Activated effector memory CD4-positive, alpha-beta T cell treated with anti-CD3 and anti-CD28 coated beads, Interleukin-2, amount 50 U/mL, for 16 hours (primary cell): ENCODE measurements at places on chromosomes 2 and 18.
A peak's percentile ranks its signal among the peaks of the same experiment; 100 is the strongest.

DNA sequence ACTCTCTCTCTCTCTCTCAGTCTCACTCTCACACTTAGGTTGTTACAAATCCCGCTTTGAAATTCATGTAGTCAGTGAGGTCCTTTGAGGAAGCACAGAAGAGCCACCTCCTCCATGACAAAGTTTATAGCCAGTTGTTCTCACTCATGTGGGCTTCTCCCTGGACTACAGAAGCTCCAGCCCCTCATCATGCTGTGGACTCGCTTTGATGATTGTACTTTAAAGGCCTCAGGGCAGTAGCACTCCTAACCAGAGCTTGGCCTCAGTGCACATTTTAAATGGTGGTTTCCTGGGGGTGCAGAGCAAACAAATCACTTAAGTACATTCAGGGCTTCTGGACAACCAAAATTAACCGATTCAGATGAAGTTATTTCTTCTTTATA lies 115.7 kb downstream of the MTCL1 start:
- no peak for DNase-seq

DNA sequence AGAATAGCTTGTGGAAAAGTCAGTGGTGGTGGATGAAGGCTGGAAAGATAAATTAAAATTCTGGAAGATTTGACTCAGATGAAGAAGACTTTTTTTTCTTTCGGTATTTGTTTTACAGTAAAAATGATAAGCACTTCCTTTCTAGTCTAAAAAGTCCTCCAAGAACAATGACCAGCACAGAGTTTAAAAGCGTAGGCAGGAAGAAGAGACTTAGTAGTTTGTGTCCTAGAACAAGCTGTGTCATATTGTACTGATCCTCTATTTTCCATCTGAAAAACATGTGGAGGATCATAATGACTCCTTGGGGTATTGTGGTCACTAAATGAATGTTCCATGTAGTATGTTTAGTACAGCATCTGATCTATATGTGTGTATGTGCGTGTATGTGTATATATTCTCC lies 132.4 kb upstream of the FSHR start:
- no peak for DNase-seq

- DNase-seq = no peak
Observed at GRCh38 chr2:45606796-45607195, 4.3 kb downstream of the SRBD1 start.

DNA sequence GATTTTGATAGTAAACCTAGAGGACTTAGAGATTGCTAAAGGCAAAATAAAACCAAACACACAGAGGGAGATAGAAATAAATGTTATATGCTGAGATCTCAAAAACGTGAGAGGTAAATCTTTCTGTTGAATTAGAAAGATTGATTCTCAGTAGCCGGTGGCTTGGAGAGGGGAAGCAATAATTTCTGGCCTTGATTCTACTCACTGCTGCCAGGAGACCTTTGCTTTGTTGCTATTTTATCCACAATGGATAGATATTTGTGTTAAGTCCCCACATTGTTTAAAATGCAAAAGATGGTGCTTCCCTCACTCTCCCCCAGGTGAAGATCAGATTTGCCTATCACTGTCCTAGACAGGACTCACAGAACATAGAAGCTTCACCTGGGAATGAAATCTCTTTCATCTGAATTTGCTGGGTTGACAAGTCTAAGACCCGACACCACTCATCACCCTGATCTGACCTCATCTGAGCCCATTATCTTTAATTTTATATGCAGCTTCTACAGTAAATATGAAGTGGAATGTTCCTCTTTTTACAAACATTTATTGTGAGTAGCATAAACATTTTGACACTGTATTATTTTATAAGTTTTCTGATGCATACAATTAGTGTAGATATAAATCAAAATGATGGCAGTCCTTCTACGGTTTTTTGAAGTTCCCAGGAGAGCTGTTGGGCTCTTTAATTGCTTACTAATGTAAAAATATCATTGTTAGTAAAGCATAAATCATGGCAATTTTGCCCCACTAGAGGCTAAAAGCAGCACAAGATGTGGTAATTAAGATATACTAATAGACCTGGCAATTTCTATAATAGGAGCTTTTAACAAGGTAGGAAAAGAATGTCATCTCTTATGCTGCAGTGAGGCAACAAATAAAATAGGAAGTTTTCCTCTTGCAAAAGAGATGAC lies 149.7 kb downstream of the DCC start:
- DNase-seq = no peak

- DNase-seq = no peak
Observed at GRCh38 chr2:131394147-131394931, 30.4 kb upstream of the RAB6D start.

DNA sequence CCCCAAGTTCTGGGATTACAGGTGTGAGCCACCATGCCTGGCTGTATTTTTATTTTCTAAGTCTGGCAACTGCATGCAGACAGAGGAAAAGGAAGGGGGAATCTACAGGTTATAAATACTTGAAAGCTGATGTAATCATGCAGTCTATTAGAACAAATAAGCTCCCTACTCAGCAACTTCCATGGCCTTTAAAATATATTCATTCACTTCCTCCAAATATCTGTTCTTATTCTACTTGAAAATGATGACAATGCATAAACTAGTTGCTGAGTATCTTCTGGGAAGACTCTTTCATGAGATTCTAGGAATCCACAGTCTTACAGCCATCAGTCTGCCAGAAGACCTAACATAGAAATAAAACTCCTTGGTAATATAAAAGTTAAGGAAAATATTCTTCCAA lies 66.9 kb upstream of the NCKAP5 start:
- DNase-seq = no peak

GRCh38 chr2:105287692-105288091 lies 41.8 kb downstream of the TGFBRAP1 start:
- DNase-seq = no peak

- DNase-seq = no peak
Observed at GRCh38 chr2:165401285-165401852, 68.1 kb upstream of the CSRNP3 start.

- DNase-seq = no peak
Observed at GRCh38 chr18:70160073-70160678, 45.3 kb downstream of the RTTN start.

DNA sequence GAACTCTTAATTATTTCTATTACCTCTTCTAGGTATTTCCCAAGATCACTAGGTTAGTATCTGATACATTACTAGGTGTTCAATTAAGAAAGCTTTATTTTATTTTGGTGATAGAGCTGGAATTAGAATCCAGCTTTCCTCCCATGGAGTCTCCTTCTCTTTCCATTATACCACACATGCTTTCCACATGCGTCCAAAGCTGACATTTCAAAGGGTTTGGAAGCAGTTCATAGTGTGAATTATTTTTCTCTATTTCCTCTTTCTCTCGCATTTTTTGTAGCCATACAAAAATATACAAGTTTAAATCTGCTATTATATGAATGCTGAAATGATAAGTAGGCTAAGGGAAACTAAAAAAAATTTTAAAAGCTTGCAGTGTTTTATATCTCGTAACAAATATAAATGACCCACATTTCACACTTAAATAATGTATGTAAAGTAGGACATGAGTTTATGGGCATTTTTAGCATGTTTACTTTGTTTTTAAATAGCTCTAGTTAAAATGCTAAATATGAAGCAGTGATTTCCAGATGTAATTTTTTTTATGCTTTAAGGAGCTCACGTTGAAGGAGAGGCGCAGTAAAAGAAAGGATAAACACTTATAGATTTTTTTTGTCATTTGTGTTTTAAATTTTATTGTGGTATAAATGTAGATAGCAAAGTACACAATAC lies 20.1 kb downstream of the ZC3H6 start:
- DNase-seq = no peak

- DNase-seq = peak; percentile 82
Observed at GRCh38 chr2:70143314-70144150, 47.3 kb downstream of the C2orf42 start.

GRCh38 chr2:160375037-160375436 lies 118.6 kb downstream of the RBMS1 start:
- DNase-seq = no peak

DNA sequence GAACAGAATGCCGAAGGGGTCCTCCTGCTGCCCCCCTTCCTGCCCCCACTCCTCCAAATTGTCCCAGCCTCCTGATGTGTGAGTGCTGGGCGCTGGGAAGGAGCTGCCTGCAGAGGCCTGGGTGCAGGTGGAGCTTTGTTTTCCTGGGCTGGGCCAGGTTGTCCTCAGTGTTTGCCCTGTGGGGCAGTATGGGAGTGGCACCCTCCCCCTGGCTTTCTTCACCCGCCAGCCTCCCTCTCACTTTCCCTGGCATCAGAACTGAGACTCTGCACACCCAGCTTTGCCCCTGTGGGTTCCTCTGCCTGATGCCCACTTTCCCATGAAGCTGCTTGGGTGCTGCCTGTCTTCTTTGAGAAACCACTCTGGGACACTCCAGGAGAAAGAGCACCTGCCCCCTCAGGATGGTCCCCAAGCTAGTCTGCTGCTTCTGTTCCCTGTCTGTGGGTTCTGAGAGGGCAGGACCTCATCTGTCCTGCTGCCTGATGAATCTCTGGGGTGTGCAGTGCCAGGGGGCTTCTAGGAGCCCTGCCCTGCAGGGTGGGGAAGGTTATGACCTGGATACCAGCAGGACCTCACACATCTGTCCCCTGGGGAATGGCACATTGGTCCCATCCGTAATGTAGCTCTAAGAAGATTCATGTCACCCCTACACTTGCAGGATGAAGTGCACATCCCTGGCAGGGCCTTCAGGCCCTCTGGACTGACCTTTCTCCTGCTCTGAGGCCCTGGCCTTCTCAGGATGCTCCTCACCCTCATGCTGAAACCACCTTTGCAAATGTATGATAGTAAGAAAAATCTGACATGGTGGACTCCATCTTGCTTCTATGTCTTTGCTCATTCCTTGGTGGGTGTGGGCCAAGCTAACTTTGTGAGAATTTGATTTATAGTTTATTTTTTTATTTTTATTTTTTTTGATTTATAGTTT lies 146.8 kb upstream of the HS6ST1 start:
- DNase-seq = no peak

DNA sequence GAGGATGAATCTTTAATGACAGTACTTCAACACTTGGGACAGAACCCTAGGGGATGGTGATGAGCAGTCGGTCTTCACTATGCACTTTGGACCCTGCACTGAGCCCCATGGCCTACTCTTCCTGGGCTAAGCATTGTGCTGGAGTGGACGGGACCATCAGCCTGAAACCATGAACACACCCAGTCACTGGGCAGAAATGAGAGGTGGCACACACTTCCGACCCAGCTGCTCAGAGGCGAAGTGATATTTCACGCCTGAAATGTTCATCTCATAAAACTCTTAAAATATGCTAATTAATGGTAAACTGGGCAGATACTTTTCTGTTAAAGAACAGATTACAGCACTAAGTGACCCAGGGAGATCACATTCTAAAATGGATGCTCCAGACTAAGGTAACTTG lies 150.3 kb upstream of the NDUFV2 start:
- no peak for DNase-seq

GRCh38 chr2:53994818-53995808 lies 24.3 kb upstream of the PSME4 start:
- no peak for DNase-seq

GRCh38 chr2:232142049-232142448 lies 180.5 kb downstream of the DIS3L2 start:
- DNase-seq = no peak

GRCh38 chr2:111975053-111975552 lies 76.7 kb downstream of the MERTK start:
- DNase-seq = no peak

DNA sequence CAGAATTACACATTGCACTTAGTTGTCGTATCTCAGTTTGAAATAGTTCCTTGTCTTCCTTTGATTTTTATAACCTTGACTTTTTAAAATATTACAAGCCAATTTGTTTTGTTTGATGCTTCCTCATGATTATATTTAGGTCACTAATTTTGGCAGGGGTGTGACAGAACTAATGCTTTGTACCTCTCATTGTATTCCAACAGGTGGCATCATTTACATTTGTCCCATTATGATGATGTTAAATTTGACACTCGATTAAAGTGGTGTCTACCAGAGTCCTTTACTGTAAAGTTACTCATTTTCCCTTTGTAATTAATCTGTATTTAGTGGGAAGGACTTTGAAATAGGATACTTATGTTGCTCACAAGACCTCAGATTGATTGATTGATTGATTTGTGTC lies 21.5 kb upstream of the MFSD2B start:
- no peak for DNase-seq

- DNase-seq = no peak
Observed at GRCh38 chr2:126219081-126219480, 436.9 kb upstream of the GYPC start.

GRCh38 chr2:1995584-1995983 lies 251.3 kb upstream of the PXDN start:
- DNase-seq = no peak

- DNase-seq = no peak
Observed at GRCh38 chr2:111100087-111100764, 20.5 kb upstream of the BCL2L11 start.

- no peak for DNase-seq
Observed at GRCh38 chr2:113797237-113797636, 40.8 kb upstream of the SLC35F5 start.

- no peak for DNase-seq
Observed at GRCh38 chr2:235026649-235027557, 75.1 kb downstream of the SH3BP4 start.

- peak; percentile 38 for DNase-seq
Observed at GRCh38 chr2:239716536-239717318, 308.4 kb downstream of the NDUFA10 start.

DNA sequence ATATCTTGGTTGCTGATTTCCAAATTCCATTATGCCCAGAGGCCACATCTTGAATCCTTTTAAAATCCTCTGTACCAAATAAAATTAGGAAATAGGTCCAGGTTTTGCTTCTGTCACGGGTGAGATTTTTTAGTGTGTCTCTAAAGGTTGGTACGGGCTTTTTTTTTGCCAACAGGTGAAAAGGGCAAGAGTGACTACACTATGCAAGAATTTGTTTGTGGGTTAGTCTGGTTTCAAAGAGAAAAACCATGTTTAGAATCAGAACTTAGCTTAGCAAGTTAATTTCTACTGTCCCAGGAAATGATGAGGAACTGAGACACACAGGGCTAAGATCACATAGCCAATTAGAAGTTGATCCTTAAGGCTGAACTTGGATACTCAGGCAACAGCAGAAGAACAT lies 41.7 kb downstream of the POLR1A start:
- no peak for DNase-seq

- no peak for DNase-seq
Observed at GRCh38 chr18:30929065-30929464, 113.5 kb downstream of the DSC3 start.
